T1000 (cell line): ENCODE measurements at places on chromosomes 7 and 10.
A peak's percentile ranks its signal among the peaks of the same experiment; 100 is the strongest.

- no peak for DNase-seq
Observed at GRCh38 chr10:98261436-98262277, 6.3 kb downstream of the LOXL4 start.

GRCh38 chr10:80518807-80519360, 18.8 kb upstream of the SH2D4B start:
- DNase-seq, result no peak

DNA sequence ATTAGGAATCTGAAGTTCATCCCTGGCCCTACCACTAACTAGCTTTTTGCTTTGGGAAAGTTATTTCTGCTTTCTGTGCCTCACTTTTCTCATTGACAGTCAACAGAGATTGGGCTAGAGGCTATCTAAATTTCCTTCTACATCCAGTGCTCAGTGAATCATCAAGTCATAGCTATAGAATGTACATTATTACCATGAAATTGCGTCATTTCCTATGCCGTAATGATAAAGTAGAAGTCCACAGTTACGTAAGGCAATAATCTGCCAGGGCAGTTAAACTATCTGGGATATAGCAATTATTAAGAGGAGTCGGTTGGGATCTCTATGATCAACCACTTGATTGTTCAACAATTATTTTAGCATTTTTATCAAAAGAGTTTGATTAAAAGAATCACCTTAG, 64.4 kb downstream of the ITGB8 start:
- no peak for DNase-seq

GRCh38 chr7:10707519-10707918, 266.2 kb upstream of the PHF14 start:
- no peak for DNase-seq

DNA sequence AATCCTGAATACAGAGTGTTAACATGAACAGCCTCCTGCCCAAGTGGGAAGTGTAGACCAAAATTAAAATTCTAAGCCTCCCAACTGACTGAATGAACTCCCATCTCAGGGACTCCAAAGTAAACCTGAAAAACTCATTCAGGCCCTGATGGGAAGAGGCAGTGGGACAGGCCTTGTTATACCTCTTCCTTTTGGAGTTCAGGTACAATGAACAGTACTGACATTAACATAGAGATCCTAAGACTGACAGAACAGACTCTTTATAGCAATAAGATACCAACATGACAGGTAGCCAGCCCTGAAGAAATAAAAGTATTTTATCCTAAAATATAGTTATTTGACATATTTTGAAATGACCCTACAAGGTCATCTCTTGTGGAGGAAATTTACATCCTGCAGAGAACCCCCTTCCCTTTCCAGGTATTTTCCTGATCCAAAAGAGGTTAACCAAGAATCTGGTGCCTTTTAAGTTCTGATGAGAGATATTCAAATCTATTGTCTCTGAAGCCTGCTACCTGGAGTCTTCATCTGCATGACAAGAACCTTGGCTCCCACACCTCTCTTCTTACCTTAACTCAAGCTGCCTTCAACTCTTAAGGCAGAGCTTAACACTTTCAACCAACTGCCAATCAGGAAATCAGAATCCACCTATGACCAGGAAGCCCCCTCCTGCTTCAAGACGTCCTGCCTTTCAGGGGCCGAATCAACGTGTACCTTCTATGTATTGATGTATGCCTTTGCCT, 103.3 kb upstream of the PFKP start:
- DNase-seq, result no peak

DNA sequence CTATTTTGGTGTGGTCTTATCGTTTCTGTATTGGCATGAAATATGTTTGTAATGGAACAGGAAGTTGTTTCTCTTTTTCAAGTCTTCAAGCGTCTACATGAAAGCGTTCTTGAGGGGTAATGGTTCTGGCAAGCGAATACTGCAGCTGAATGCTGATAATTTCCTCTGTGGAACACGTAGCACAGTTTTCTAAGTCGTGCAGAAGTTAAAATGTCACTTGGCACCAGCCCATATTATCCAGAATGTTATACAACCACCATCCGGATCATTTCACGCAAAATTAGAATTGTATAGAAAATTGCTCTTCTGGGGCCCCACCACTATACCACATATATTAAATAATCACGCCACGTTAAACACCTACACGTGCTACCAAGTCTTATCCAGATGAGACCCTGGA, 354.3 kb downstream of the CALN1 start:
- no peak for DNase-seq

- DNase-seq, result no peak
Observed at GRCh38 chr10:12642036-12642435, 292.7 kb downstream of the CAMK1D start.

- no peak for DNase-seq
Observed at GRCh38 chr10:116526219-116526618, 19.5 kb upstream of the PNLIP start.

DNA sequence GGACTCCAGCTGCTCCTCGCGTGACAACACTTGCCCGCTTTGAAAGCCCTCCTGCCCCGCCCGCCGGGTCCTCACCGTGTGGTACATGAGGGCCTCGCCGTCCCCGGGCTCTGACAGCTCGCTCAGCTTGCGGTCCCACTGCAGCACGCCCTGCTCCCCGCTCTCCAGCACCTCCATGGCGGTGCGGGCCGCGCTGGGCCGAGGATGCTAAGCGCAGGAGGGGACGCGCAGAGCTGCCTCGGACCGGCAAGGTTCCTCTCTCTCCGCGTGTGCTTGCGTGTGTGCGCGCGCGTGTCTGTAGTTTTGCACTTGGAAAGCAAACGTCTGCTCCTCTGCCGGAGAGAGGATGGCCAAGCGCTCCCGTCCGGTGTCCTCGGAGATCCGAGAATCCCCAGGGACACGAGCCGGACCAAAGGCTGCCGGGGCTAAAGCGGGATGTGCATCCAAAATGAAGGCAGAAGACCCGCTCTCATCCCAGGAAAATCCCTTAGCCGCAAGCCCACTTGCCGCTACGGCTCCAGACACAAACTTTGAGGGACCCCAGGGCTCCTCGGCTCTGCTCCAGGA, at the start of gene CREB3L2:
Gene CREB3L2 (minus strand): TSS at position 558 of the 567 bp plus-strand sequence. CDS start 381 bp downstream, at position 177.
- DNase-seq, result peak; percentile 65

- DNase-seq, result no peak
Observed at GRCh38 chr10:125064681-125065492, 95.5 kb downstream of the CTBP2 start.

- DNase-seq, result no peak
Observed at GRCh38 chr10:24952143-24952706, at the start of gene PRTFDC1. PRTFDC1 (minus strand) TSS chr10:24952606; CDS start chr10:24952575, 31 bp downstream.

DNA sequence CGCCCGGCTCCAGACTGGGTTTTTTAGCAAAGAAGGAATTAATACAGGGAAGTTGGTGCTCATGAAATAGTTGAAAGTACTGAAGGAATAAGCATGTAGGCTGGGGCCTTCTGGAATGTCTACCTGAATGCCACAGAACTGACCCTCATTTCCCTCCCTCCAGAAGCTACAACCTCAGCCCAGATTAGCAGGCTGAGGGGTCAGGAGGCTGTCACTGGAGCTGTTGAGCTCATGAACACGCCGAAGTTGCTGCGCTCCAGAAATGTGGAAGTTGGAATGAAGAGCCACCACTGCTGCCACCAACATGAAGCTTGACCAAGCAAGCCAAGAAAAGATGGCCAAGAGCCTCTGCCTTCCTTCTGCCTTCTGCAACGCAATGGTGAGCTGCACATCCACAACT, 52.2 kb upstream of the KMT2E start:
- DNase-seq, result no peak

- DNase-seq, result no peak
Observed at GRCh38 chr10:34885898-34886297, 70.8 kb upstream of the PARD3 start.

- no peak for DNase-seq
Observed at GRCh38 chr10:70186571-70186970, 16.3 kb upstream of the SAR1A start.

- no peak for DNase-seq
Observed at GRCh38 chr7:7959979-7960670, 8.5 kb upstream of the GLCCI1 start.

GRCh38 chr7:107167483-107168232, 1.1 kb upstream of the HBP1 start:
- no peak for DNase-seq

DNA sequence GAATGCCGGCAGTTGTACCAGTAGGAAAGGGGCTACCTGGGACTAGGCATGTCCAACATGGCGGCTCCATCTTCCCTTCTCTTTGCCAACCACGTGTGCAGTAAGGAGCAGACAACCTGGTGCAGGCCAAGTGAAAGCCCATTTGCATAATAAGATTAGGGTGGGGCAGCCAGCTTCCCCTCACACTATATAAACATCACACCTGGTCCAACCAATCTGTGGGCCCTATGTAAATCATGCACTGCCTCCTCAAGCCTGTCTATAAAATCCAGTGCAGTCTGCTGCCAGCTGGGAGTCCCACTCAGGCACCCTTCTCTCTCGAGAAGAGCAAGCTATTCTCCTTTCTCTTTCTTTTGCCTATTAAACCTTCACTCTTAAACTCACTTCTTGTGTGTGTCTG, 429.3 kb downstream of the CALN1 start:
- no peak for DNase-seq

GRCh38 chr7:16734148-16734726, 19.3 kb upstream of the TSPAN13 start:
- DNase-seq, result no peak

GRCh38 chr10:125149036-125149679, 11.2 kb downstream of the CTBP2 start:
- no peak for DNase-seq

DNA sequence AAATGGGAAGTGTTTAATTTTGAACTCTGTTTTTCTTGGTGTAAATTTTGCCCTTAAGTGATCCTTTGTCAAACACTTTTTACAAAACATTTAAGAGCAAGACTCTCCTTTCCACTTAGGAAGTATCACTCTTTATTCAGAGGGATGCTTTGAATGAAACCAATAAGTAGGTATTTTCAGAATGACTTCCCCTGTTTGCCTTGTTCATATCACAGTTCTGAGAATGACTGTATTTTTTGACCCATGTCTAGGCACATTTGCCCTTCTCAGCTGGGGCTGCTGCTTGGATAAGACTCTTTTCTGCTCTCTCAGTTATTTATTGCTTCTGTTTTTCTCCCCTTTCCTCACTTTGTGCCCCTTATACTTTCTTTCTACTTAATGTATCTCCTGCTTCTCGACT, 98.2 kb downstream of the CCNY start:
- no peak for DNase-seq

DNA sequence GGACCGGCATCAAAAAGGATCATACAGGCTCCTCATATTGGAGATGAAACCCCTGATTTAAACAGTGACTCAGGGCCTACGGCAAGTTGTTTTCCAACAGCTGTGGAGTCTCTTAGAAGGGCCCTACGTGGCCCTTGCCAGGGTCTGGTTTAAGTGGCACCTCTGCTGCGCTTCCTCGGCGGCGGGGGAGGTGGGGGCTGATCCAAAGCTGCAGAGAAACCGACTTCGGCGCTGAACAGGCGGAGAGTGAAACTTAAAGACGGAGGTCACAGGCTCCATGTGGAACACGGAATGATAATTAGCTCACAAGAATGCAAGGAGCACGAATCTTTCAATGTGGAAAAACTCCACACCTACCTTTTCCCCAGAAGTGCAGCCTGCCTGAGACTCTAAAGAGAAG, 477.9 kb downstream of the TCERG1L start:
- no peak for DNase-seq

GRCh38 chr7:149873970-149874643, 338 bp downstream of the ATP6V0E2 start:
- DNase-seq, result no peak

DNA sequence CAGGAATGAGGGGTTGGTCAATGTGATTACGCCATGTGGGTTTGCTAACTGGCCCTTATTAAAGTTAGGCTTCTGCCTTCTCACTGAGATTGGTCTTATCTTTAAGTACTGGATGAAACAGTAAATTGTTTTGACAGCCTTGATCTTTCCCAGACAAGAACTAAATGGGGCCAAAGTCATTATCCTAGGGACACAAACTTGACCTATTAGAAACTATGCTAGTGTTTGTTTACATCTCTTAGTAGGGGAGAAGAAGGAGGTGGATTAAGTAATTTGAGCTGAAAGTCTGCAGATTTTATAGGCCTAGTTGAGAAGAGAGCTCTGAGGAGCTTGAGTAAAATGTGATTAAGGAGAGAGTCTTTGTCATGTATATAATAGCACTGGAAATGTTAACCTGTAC, 386.9 kb downstream of the HTR7 start:
- no peak for DNase-seq

DNA sequence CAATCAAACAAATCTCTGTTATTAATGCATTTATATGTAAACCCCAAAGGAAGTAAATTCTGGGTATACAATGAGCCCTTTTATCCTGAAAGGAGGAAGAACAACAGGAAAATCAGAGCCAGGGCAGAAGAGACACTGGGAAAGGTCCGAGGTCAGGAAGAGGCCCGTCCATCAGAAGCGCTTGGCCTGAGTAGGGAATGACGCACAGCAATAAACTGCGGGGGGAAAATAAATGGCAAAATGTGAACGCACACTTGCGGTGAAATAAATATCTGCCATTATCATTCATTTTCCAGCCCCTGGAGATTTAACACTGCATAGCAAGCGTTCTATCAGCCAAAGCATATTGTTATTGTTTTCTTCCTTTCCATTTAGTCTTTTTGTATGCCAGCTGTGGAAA, 243.4 kb downstream of the COBL start:
- DNase-seq, result no peak

DNA sequence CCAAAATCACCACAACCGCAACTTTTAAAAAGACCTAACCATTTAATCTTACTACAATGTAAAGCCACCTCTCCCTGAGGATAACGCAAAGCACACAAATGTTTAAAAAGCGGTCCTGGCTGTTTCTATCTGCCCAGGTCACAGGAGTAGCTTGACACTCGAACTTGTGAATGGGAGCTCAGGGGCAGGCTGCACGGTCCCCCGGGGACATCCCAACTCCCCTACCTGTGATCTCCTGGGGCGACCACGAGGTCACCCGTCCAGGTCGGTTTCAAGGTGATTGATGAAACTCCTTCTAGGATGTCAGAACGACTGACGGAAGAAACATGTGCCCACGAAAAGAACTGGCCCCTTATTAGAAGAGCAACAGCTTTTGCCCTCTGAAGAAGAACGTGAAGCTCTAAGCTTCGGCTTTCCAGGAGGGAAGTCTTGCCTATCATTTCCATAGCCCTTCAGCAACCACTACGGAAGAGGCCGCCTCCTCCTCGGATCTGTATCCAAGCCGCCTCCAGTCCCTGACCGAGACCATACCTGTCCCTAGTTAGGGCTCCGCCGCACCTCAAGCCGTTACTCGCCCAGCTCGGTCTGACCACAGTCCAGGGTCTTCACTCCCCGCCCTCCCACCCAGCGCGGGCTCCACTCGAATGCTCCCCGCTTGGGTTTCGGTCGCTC, 459 bp downstream of the CYCS start:
- no peak for DNase-seq

DNA sequence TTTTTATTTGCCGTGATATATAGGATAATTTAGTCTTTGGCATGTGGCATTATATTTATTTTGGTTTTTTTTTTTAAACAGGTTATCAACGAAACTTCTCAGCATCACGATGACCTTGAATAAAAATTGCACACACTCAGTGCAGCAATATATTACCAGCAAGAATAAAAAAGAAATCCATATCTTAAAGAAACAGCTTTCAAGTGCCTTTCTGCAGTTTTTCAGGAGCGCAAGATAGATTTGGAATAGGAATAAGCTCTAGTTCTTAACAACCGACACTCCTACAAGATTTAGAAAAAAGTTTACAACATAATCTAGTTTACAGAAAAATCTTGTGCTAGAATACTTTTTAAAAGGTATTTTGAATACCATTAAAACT, 9.1 kb downstream of the VIM start:
- no peak for DNase-seq

GRCh38 chr10:2891770-2892124, 175.6 kb upstream of the PFKP start:
- DNase-seq, result no peak

- DNase-seq, result peak; percentile 61
Observed at GRCh38 chr10:11986593-11987216, 55.9 kb downstream of the UPF2 start.

- no peak for DNase-seq
Observed at GRCh38 chr10:85888004-85888403, 478.6 kb downstream of the GRID1 start.
